ENCODE measurements at places on chromosomes 6 and 20.

DNA sequence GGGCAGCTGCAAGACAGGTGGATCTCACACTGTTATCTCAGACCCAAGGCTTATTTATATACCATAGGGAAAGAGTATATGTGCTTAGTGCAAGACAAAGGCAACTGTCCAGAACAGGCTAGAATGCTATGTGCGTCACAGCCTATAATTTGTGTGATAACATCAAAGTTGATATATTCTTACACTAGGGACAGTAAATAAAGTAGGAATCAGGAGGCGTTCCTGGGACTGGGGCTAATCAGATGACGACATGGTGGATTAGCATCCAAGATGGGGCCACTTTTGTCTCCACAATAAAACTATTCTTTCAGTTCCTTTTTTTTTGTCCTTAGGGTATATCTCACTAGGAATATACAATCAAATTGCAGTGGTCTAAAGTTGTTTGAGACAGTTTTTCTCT, 54.9 kb upstream of the IER3 start:
- no peak for DNase-seq

DNA sequence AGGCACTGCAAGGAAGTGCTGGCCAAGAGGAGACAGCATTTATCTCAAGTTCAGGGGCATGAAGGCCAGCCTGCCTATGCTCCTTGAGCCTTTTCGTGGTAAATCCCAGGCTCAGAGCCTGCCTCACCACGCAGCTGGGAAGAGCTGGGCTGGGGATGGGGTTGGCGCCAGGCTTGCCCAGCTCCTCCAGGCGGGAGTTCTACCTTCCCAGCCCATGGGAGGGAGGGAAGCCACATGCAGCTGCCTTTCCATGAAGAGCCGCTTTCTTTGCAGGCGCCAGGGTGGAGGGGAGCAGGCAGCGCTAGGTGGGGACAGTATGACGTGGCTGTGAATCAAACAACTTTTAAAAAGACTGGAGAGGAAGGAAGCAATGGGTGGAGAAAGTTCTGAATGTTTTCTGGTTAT, 19.5 kb upstream of the SIRT5 start:
- no peak for DNase-seq

DNA sequence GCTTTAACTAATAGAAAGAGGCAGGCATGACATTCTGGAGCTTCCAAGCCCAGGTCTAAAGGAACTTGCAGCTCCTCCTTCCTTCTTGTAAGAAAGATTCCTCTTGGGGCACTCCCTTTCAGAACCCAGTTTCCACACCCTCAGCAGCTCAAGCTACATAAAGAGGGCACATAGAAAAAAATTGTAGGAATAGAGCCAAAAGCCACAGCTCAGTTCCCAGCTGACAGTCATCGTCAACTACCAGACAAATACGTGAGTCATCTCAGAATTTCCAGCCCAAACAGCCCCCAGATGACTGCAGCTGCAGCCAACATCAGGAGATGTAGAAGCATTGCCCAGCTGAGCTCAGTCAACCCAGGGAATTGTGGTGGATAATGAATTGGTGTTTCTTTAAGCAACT, 349.8 kb upstream of the ARID1B start:
- DNase-seq = no peak

DNA sequence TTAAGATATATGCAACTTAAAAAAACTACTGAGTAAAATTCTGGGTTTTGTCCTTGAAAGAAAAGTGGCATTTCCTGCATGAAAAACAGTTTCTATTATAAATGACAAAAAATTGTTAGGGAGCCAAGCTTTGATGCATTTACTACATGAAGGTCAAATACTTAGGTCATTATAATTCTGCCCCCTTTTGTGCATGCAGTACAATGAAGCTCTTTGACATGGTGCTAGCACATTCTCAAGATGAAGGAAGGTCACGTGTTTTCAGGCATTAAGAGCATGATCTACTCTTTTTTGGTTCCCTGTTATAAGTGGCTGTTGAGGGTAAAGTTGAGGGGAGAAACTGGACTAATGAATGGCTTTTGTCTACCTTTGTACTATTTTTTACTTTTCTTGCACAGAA, 72.7 kb downstream of the FOXO3 start:
- no peak for DNase-seq

- DNase-seq = no peak
These were observed 111.8 kb downstream of the EDN3 start for GRCh38 chr20:59412181-59412580.

- DNase-seq = no peak
These were observed 457.6 kb downstream of the TFAP2A start for GRCh38 chr6:9957215-9957759.

- DNase-seq = no peak
These were observed 22.2 kb upstream of the FBXO30 start for GRCh38 chr6:145836772-145837171.

- no peak for DNase-seq
These were observed 1097.8 kb downstream of the KIF16B start for GRCh38 chr20:15475483-15475882.

DNA sequence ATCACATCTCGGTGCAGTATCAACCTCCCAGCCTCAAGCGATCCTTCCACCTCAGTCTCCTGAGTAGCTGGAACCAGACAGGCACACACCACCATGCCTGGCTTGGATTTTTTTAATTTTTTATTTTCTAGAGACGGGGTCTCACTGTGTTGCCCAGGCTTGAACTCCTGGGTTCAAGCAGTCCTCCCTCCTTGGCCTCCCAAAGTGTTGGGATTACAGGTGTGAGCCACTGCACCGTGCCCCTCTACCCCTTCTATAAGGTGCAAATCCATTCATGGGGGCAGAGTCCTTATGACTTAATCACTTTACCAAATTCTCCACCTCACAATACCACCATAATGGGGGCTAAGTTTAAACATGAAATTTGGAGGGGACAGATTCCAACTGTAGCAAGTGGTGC, 37.7 kb downstream of the TMEM181 start:
- no peak for DNase-seq
